Body of pancreas (tissue), 4 donors: ENCODE measurements at places on chromosomes 5 and 9.

GRCh38 chr5:24059006-24059405 lies 551.6 kb downstream of the PRDM9 start:
- H3K27ac ChIP-seq, result no peak overlapping the region
- H3K36me3 ChIP-seq, result no peaks in the 10 kb centered on the region
- no peaks in the 10 kb centered on the region for H3K4me1 ChIP-seq
- H3K4me3 ChIP-seq, result no peak overlapping the region
- H3K27me3 ChIP-seq, result no peaks in the 10 kb centered on the region
- no peak for DNase-seq

DNA sequence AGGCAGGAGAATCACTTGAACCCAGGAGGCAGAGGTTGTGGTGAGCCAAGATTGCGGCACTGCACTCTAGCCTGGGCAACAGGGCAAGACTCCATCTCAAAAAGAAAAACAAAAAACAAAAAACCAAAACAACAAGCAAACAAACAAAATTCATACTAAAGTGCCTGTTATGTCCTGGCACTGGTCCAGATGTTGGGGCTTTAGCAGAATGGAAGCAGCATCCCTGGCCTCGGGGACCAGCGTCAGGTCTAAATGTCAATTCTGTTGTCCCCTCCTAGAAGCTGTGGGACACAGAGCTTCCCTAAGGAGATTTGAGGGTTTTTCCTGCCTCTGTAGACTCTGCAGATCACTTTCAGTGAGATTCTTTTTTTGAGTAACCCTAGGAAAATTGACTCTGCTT lies 26.2 kb downstream of the PPARGC1B start:
- no peaks in the 10 kb centered on the region for H3K4me1 ChIP-seq
- DNase-seq, result no peak
- H3K27ac ChIP-seq, result no peak overlapping the region
- no peak overlapping the region for H3K4me3 ChIP-seq

- no peaks in the 10 kb centered on the region for H3K27me3 ChIP-seq
- peak overlapping the region; percentile 72 for H3K27ac ChIP-seq
- no peak overlapping the region for H3K4me3 ChIP-seq
- peaks cover 6% of the 10 kb centered on the region for H3K36me3 ChIP-seq
- H3K4me1 ChIP-seq, result peaks cover 33% of the 10 kb centered on the region
These were observed 28.4 kb downstream of the SKP1 start for GRCh38 chr5:134148316-134148715.

DNA sequence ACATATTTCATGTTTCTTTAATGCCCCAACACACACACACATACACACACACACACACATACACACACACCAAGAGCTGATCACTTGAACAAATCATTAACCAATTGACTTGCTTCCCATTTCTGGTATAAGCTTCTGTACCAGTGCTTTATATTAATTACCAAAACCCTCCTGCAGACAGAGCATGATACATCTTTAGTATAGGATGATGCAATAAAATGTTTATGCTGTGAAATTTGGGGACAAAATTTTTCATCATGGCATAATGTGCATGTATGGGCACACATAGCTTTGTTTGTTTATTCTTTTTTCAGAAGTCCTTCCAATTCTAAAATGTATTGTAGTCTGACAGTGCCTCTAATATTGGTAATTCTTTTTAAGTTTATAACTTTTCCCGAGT lies 34.5 kb downstream of the SLC1A3 start:
- H3K4me3 ChIP-seq, result no peak overlapping the region
- no peaks in the 10 kb centered on the region for H3K36me3 ChIP-seq
- H3K27ac ChIP-seq, result no peak overlapping the region
- no peaks in the 10 kb centered on the region for H3K27me3 ChIP-seq

DNA sequence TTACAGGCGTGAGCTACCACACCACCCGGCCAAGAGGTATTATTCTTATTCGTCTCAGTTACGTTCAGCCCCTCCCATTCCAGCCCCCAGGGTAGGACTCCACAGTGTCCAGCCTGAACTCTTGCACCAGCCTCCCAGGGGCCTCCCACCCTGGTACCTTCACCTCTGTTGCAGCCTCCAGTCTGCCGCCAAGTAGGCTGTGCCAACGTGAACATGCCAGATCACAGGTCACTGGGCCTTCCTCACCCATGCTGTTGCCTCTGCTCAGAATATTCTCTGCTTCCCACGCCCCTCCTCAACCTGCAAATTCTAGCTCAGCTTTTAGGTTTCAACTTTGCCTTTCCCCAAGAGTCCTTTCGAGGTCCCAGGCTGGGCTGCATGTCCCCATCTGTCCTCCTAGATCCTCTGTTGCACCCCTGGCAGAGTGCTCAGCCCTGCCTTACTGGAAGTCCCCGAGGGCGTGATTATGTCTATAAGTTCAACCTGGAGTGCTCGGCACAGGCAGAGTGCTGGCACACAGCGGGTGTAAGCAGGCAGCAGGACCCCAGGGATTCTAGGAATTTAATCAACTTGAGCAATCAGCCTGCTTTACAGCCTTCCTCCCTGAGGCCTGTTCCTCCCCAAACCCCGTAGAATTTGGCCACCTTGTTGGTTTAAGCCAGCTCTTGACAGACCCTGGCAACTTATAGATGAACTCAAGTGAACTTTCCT lies 13.1 kb upstream of the STXBP1 start:
- no peaks in the 10 kb centered on the region for H3K36me3 ChIP-seq
- H3K4me1 ChIP-seq, result no peaks in the 10 kb centered on the region
- H3K27ac ChIP-seq, result no peak overlapping the region
- H3K27me3 ChIP-seq, result no peaks in the 10 kb centered on the region
- no peak overlapping the region for H3K4me3 ChIP-seq

GRCh38 chr5:98108497-98108896 lies 665.0 kb upstream of the RGMB start:
- no peaks in the 10 kb centered on the region for H3K4me1 ChIP-seq
- H3K4me3 ChIP-seq, result no peak overlapping the region
- DNase-seq, result no peak
- no peaks in the 10 kb centered on the region for H3K27me3 ChIP-seq
- no peaks in the 10 kb centered on the region for H3K36me3 ChIP-seq

DNA sequence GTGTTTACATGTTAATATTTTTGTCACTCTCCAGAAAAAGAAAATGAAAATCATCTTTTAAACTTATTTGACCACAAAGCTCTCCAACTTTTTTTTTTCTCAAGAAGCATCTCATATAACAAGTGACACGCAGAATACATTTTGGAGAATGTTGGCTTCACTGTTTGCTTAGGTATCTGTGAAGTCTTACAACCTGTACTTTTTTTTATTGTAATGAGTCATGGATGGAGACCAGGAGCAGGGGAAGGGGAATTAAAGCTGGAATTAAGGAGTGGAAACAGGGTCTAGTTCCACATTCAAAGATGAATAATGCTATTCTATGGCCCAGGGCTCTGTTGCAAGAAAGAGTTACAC lies 211.9 kb downstream of the MAN2A1 start:
- DNase-seq, result no peak
- no peak overlapping the region for H3K4me3 ChIP-seq
- no peaks in the 10 kb centered on the region for H3K27me3 ChIP-seq
- no peak overlapping the region for H3K27ac ChIP-seq

DNA sequence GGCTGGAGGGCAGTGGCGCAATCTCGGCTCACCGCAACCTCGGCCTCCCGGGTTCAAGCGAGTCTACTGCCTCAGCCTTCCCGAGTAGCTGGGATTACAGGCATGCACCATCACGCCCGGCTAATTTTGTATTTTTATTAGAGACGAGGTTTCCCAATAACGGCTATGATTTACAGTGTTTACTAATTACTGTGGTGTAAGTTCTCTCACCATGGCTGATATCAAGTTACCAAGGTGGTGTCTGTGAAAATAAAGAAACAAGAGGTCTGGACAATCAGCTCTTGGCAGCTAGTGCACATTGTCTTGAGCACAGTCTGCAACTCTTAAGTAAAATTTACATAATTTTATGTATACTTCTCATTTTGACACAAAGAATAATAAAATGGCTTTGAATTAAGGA lies 385.5 kb upstream of the COX7C start:
- no peaks in the 10 kb centered on the region for H3K27me3 ChIP-seq
- no peak overlapping the region for H3K4me3 ChIP-seq
- H3K27ac ChIP-seq, result no peak overlapping the region
- no peaks in the 10 kb centered on the region for H3K4me1 ChIP-seq
- H3K36me3 ChIP-seq, result no peaks in the 10 kb centered on the region

DNA sequence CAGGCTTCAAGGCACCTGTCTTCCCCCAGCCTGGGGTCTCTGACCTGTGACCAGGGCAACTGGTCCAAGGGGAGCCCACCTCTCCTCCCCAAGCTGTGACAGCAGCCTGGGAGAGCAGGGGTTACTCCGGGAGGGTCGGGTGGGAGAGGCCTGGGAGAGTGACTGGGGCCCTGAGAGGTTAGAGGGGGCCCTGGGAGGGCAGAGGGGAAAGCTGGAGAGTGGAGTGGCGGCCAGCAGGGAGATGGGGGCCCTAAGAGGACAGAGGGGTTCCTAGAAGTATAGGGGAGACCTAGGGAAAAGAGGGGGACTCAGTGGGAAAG lies 302 bp downstream of the LCN9 start:
- no peak overlapping the region for H3K4me3 ChIP-seq
- no peaks in the 10 kb centered on the region for H3K4me1 ChIP-seq
- no peaks in the 10 kb centered on the region for H3K36me3 ChIP-seq
- no peak for DNase-seq
- H3K27ac ChIP-seq, result no peak overlapping the region

- DNase-seq, result no peak
- H3K27ac ChIP-seq, result no peak overlapping the region
- no peaks in the 10 kb centered on the region for H3K36me3 ChIP-seq
- H3K27me3 ChIP-seq, result no peaks in the 10 kb centered on the region
- H3K4me3 ChIP-seq, result no peak overlapping the region
These were observed 84.2 kb upstream of the ERCC6L2 start for GRCh38 chr9:95791286-95791685.
